Stimulated activated CD4-positive, alpha-beta T cell treated with anti-CD3 and anti-CD28 coated beads, Interleukin-2, amount 100 ng/mL, for 24 hours (primary cell): ENCODE measurements at places on chromosomes 4 and X.

GRCh38 chr4:65552057-65552456 is 118.2 kb downstream of the EPHA5 start:
- DNase-seq, result no peak

- DNase-seq, result no peak
Measured at GRCh38 chr4:187289371-187289770, 565.7 kb upstream of the FAT1 start.

- no peak for DNase-seq
Measured at GRCh38 chr4:41044165-41044564, 170.2 kb downstream of the APBB2 start.

- DNase-seq, result no peak
Measured at GRCh38 chr4:122722256-122722655, 10.2 kb upstream of the BBS12 start.

GRCh38 chr4:36716874-36717273 is 435.5 kb downstream of the DTHD1 start:
- no peak for DNase-seq

- DNase-seq, result no peak
Measured at GRCh38 chr4:109319684-109320083, 17.2 kb upstream of the COL25A1 start.

DNA sequence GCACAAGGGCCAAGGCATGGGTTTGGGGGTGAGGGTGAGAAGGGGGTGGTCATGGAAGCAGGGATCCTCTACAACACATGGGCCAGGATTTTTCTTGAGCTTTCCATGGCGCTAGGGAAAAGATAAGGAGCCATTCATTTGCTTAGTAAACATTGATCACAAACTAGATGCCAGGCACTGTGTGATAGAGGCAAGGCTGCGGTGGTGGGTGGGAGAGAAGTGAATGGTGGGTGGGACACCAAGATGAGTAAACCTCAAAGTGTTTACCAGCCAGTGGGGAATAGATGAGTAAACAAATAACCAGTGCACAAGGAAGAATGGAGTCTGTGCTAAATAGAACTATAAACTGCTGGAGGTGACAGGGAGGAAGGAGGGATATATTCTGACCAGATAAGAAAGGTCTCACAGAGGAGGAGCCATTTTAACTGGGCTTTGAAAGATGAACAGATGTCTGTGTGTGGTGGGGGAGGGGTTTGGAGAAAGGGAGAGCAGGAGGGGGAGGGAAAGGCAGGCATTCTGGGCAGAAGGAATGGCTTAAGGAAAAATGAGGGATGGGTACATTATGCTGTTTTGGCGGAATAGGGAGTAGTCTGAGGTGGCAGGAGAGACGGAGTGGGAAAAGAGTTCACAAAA is 48.0 kb upstream of the LAS1L start:
- DNase-seq, result no peak

GRCh38 chr4:73883306-73883705 is 14.1 kb downstream of the CXCL1 start:
- no peak for DNase-seq

GRCh38 chr4:169756971-169757574 is 671 bp downstream of the HPF1 start:
- DNase-seq, result no peak

GRCh38 chrX:131288738-131289511 is at the start of gene IGSF1:
Gene IGSF1 (minus strand): TSS chrX:131289306. CDS start chrX:131286674, 2,632 bp downstream.
- no peak for DNase-seq

- no peak for DNase-seq
Measured at GRCh38 chr4:53321151-53321983, 44.5 kb downstream of the SCFD2 start.

DNA sequence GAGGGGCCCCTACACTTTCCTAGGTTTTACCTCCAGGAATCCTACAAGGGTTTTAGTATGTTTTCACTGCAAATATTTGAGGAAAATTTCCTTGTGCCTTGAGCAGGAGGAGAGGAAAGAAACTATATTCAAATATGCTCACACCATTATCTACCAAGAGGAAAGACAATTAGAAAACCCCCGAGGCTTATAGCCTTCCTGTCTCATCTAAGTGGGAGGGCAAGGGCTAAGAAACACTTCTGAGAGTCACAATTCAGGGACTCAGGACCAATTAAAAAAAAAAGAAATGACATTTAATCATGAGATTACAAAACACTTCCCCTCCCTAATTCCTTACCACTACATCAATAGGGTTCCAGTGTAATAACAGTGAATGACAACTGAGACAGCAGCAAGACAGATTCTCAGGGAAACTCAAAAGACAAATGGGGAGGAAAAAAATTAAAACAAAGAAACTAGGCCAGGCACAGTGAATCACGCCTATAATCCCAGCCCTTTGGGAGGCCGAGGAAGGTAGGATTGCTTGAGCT is 45.6 kb downstream of the ATRX start:
- no peak for DNase-seq

DNA sequence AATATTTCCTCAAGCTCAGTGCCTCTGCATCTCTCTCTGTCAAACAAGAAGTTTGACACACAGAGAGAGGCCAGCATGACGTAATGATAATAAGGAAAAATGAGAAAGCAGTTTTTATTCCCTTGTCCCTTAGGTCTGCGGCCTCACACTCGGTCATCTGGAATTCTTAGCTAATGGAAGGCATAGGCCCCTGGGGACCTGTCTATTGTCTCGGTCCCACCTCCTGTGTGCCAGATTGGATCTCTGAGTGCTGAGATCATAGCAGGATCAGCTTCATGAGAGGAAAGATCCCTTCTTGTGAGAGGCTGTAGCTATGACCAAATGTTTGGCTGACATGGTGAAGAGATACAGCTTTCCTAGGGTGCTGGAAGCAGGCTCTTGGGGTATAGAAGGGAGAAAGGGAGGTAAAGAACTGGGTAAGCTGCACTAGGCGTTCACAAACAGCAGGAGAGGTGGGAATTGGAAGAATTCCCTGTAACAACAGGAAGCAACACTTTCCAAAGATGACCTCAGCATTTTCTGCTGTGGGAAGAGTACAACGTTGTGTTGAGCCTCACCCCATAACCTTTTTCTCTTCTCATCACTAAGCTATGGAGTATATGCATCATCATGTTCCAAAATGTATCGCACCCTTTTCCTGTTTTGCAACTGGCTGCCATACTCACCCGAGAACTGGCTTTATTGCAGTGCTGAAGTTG is 20.2 kb downstream of the TMEM31 start:
- DNase-seq, result no peak

DNA sequence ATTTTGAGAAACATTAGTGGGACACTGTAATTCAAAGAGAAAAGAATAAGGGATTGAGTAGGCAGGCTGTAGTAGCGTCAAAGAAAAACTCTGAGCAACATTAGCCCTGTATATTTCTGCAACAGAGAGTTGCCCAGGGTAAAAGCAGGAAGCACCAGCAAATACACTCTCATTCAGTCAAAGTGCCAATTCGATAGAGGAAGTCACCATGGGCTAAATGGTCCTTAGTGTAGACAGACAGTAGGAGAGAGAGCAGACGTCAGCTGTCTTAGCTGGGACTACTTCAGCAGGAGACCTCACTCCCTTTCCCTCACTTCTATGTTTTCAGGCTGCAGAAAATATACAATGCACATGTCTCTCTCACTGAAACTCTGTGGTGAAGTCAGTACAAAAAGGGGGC is 2073.8 kb upstream of the TENM3 start:
- DNase-seq, result no peak

- no peak for DNase-seq
Measured at GRCh38 chr4:186159613-186160012, 31.8 kb upstream of the CYP4V2 start.

DNA sequence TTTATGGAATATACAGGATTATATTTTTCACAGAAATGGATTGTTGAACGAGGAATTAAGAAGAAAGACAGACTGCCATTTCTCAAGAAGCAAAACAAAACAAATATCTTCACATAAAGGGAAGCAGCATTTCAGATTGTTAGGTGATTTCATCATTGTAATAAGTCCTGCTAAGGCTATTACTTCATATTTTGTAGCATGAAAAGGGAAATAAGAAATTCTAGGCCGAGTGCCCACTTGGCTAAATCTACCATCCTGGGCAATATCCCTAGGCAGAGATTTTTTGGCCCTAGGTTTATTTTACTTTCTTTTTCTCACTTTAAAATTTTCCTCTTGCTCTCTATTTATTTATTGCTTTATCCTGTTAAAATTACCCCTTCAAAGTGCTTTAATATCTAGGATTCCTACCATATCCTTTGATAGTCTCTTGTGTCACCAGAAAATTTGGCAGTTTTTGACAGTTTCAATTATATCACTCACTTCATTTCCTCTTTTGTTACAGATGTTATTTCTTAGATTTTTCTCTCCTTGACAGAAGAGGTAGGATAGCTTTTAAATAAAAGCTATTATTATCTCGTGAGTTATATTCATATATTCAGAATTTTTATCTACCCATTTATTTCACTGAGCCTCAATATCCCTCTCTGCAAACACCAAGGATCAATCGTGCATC is 142.3 kb downstream of the PDGFC start:
- no peak for DNase-seq

DNA sequence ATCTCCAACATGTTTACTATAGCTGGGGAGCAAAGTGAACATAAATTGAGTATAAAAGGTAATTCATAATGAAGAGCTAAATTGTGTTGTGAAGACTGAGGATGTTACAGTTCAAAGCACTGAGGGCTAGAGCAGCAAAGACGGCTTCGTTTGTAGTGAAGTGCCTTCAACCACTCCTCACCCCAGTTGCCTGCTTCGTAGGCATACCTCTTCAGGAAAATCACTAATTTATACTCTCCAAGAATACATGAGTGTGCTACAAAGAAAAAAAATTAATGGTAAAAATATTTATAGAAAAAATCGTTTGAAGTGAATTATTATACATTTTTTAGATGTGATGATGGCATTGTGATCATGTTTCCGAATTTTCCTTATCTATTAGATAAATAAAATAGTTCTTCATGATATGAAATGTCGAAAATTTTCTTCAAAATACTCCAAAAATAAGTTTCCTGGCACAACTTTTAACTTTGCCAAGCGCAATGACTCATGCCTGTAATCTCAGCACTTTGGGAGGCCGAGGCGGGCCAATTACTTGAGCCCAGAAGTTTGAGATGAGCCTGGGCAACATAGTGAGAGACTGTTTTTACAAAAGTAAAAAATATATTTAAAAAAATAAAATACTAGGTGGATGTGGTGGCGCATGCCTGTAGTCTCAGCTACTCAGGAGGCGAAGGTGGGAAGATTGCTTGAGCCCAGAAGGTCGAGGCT is 41.6 kb downstream of the ZFP42 start:
- no peak for DNase-seq

GRCh38 chr4:2295900-2296442 is 34.1 kb upstream of the MXD4 start:
- DNase-seq, result no peak

- DNase-seq, result no peak
Measured at GRCh38 chr4:119739796-119740195, 111.2 kb upstream of the PDE5A start.

DNA sequence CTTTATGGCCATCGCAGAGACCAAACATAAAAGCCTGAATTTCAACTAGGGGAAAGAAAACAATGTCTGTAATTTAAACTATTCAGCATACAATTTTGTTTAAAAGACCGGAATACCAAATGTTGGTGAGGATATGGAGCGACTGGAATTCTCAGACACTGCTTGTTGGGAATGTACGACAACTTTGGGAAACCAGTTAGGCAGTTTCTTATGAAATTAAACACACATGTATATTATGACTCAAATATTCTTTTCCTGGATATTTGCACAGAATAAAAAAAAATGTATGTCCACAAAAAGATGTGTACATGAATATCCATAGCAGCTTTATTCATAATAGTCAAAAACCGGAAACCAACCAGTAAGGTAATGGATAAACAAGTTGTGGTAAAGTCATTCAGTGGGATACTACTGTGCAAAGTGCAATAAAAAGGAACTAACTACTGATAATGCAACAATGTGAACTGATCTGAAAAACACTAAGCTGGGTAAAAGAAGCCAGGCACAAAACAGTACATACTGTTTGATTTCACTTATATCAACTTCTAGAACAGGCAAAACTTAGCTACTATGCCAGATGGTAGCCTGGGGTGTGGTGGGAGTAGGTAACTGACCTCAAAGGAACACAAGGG is 152.7 kb upstream of the FTHL17 start:
- DNase-seq, result no peak

GRCh38 chrX:136692271-136692670 is 44.3 kb downstream of the CD40LG start:
- DNase-seq, result no peak

GRCh38 chr4:36303426-36304137 is 22.2 kb downstream of the DTHD1 start:
- no peak for DNase-seq
